Inflammatory macrophage treated with lipopolysaccharide for 1 hour (primary cell): ENCODE measurements at places on chromosomes 16 and 17.

GRCh38 chr17:66371561-66371960 is 69.1 kb downstream of the PRKCA start:
- no peak for DNase-seq

DNA sequence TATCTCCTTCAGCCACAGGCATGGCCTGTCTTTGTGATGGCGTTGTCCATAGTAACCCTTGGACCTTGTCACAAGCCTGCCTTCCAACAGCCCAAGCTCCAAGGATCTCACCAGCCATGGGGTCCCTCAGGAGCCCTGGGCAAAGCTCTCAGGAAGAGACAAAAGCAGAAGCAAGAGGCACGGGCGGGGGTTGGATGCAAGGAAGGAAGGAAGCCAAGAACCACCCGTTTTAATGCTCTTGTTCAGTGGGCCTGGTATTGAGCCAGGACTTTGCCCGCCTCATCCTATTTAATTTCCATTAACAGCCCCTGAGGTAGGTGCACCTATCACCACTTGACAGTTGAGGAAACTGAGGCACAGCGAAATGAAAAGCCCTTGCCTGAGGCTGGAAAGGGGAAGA is 32.3 kb upstream of the GOSR2 start:
- DNase-seq: no peak

GRCh38 chr17:21124086-21124485 is 2.7 kb upstream of the DHRS7B start:
- no peak for DNase-seq

DNA sequence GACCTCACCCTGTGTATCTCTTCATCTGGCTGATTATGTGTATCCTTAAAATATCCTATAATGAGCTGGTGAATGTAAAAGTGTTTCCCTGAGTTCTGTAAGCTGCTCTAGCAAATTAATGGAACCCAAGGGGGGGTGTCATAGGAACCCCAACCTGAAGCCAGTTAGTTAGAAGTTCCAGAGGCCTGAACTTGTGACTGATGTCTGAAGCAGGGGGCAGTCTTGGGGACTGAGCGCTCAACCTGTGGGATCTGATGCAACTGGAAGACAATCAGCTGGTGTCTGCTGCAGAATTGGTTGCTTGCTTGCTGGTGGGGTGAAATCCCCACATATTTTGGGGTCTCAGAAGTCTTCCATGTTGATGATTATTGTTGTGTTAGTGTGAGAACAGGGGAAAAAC is 75.7 kb upstream of the NKD1 start:
- DNase-seq: no peak

GRCh38 chr16:89319886-89320781 is 102.6 kb downstream of the ZNF778 start:
- peak; percentile 40 for DNase-seq

- no peak for DNase-seq
Measured at GRCh38 chr17:58246104-58246740, 7.8 kb downstream of the LPO start.

DNA sequence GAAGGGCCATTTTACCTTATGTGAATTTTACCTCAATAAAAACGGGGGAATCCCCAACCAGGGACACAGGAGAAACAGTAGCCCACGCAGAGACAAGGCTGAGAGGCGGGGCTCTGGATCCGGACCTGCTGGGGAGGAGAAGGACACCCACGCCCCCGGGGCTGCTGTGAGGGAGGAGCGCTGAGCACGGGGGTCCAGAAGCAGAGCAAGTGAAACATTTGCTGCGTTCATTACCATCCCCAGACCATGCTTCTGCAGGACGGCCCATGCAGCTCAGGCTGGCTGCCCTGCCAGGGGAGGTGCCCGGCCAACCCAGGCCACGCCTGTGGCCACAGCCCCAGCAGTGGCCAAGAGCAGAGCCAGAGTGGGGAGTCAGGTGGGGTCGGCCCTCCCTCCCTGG is 50.0 kb downstream of the KCNJ18 start:
- DNase-seq: no peak

DNA sequence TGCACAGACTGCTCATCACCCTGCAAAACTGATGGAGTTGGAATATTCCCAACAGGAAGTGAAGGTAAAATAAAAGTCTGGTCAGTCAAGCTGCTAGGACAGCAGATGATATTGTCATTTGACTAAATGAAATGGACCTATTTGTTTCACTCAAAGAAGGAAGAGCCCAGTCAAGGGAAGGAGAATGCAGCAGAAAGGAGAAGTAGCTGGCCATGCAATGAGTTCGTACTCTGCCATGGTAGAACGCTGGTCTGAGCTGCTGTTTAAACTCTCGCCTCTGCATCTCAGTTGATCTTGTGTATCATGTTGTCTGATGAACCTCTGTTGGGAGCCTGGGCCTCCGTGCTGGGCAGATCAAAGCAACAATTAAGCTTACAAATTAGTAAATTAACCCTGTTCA is 15.6 kb upstream of the YPEL2 start:
- DNase-seq: peak; percentile 28

GRCh38 chr17:4118015-4118743 is 24.7 kb downstream of the ZZEF1 start:
- DNase-seq: peak; percentile 47

DNA sequence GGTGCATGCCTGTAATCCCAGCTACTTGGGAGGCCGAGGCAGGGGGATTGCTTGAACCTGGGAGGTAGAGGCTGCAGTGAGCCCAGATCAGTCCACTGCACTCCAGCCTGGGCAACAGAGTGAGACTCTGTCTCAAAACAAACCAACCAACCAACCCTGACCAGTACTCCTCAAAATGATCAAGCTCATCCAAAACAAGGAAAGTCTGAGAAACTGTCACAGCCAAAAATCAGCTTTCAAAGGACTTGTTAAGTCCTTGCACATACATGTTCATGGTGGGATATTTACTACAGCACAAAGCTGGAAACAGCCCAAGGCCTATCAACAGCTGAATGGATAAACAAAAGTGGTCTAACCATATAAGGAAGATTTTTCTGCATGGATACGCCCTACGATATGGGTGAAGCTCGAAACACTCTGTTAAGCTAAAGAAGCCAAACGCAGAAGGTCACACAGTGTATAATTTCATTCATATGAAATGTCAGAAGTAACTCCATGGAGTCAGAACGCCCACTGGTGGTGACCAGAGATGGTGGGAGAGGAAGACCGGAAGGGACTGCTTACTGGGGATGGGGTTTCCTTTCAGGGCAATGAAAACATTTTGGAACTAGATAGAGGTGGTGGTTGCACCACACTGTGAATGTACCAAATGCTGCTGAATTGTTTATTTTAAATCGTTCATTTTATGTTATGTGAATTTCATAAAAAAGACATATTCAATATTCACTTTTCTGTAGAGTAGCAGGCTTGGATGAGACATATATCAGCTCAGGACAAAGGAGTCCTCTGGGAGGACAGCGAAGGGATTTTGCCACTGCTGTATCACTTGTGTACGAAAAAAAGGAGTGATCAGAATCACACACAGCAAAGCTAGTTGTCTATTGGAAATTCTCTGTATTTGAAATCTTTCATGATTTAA is 17.7 kb downstream of the CCL17 start:
- DNase-seq: peak; percentile 56

GRCh38 chr17:60153606-60154390 is 4.0 kb downstream of the CA4 start:
- DNase-seq: no peak

DNA sequence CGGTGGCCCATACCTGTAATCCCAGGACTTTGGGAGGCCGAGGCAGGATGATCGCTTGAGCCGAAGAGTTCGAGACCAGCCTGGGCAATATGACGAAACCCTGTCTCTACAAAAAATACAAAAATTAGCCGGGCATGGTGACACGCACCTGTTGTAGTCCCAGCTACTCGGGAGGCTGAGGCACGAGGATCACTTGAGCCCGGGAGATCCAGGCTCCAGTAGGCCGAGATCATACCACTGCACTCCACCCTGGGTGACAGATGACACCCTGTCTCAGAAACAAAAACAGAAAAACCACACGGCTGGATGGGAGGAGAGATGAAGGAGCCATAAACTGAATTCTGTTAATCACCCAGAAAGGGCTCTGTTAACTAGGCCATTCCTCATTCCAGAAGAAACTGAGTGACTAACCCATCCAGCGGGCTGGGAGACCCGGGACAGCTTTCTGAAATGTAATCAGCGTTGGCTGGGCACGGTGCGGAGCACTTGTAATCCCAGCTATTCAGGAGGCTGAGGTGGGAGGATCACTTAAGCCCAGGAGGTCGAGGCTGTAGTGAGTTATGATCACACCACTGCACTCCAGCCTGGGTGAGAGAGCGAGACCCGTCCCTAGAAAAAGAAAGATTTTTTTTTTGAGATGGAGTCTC is 641 bp upstream of the NT5C3B start:
- no peak for DNase-seq

GRCh38 chr16:11409398-11409797 is 64.1 kb downstream of the RMI2 start:
- DNase-seq: no peak

DNA sequence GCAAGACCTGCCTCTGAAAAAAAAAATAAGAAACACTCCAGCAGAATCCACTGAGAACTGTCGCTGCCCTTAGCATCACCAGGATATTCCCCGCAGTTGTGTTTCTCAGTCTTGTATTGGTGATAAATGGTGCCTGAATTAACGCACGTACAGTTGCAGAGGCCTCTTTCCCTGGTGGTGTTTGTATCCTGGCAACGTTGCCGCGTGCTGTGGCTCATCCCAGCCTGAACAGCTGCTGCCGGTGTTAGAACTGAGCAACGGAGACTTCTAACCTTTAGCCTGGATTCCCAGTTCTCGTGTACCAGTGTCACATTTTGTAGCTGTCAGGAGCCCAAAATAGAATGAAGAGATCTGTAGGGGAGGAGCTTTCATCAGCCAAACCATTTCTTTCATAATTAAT is 4.8 kb downstream of the MLYCD start:
- DNase-seq: no peak

DNA sequence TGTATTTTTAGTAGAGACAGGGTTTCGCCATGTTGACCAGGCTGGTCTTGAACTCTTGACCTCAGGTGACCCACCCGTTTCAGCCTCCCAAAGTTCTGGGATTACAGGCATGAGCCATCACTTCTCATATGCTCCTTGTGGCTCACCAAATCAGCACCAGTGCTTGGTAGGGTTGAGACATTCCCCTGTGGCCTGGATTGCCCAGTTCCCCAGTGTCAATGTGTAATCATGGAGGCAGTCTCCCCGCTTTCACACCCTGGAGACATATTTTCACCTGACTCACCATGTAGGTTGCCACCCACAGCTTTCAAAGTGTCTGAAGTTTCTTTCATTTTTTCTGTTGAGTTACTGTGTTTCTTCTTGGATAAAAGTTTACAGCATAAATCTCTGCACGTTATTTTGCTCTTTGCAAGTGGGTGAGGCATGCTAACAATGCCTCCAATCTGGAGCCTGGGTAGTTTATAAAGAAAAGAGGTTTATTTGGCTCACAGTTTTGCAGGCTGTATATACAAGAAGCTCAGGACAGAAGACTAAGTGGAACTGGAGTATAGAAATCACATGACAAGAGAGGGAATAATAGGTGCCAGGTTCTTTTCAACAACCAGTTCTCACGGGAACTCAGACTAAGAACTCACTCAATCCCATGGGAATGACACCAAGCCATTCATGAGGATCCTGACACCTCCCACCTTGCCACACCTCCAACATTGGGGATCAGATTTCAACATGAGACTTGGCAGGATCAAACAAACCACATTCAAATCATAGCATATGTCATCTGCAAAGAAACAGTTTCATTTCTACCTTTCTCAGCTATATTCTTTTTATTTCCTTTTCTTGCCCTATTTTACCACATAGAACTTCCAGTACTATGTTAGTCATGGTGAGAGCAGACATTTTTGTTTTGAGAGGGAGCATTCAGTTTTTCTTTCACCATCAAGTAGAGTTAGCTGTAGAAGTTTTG is 113.2 kb downstream of the PHKB start:
- peak; percentile 13 for DNase-seq

DNA sequence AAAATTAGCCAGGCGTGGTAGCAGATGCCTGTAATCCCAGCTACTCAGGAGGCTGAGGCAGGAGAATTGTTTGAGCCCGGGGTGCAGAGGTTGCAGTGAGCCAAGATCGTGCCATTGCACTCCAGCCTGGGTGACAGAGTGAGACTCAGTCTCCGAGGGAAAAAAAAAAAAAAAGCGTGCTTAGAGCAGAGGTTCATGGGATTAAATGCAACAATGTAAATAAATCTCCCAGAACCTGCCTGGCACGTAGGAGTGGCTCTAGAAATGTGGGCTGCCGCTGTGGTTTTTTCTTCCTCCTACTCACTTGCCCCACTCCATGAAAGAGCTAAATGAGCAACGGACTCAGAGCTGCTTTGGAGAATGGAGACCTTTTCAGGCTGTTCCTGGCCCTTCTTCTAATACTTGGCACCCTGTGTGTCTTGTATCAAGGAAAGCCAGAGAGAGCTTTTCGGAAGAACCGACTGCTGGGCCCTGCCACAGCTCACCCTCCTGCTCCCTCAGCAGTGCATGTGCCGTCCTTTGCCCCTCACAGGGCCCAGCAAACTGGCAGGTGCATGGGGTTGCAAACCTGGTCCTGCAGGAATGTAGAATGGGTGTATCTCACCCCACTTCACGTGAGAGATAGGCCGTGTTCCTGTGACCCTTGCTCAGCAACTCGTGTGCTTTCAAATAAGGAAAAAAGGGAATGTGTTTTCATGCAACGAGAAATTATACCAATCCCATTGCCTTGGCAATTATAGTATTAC is 52.0 kb downstream of the LDHD start:
- peak; percentile 48 for DNase-seq

- DNase-seq: no peak
Measured at GRCh38 chr17:58340405-58340876, 11.6 kb downstream of the SUPT4H1 start.

- no peak for DNase-seq
Measured at GRCh38 chr17:82703036-82703745, 4.7 kb upstream of the RAB40B start.

- peak; percentile 60 for DNase-seq
Measured at GRCh38 chr17:45431531-45432404, 902 bp downstream of the ARHGAP27 start.

GRCh38 chr16:1105888-1106620 is 10.0 kb upstream of the C1QTNF8 start:
- peak; percentile 3 for DNase-seq

DNA sequence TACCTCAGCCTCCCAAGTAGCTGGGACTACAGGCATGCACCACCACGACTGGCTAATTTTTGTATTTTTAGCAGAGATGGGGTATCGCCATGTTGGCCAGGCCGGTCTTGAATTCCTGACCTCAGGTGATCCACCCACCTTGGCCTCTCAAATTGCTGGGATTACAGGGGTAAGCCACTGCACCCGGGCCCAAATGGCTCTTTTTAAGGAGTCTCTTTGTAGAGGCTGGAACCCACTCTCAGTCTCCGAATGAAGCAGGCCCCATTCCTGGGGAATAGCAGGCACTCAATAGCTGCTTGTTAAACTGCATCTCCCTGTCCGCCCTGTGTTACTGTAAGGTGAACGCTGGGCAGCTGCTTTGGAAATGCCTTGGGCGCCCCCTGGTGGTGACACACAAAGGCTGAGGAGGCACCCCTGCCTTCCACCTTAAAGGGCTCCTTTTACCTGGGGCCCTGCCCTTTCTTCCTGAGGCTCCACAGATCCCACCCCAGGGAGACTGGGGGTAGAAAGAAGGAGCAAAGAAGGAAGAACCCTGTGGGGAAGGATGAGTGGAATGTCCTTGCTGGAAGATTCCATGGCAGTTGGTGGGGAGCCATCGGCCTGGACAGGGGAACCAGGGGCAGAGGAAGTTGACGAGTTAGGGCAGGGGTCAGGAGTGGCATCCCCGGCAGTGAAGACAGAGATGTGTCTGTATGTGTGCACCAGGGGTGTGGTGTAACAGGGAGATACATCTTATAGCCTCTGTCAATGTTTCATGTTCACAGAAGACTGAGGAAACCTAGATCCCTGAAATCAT is 6.1 kb upstream of the SP2 start:
- DNase-seq: peak; percentile 88

- DNase-seq: no peak
Measured at GRCh38 chr17:8580952-8581658, 49.4 kb downstream of the MYH10 start.

GRCh38 chr17:3818786-3819185 is 17.8 kb upstream of the ITGAE start:
- no peak for DNase-seq
